Breast epithelium (tissue), 4 donors: ENCODE measurements at places on chromosomes 1 and 21. TPM values are rescaled to one million over a fixed set of nuclear protein-coding genes. Genes with fewer than 3 reads are reported as not detected.

DNA sequence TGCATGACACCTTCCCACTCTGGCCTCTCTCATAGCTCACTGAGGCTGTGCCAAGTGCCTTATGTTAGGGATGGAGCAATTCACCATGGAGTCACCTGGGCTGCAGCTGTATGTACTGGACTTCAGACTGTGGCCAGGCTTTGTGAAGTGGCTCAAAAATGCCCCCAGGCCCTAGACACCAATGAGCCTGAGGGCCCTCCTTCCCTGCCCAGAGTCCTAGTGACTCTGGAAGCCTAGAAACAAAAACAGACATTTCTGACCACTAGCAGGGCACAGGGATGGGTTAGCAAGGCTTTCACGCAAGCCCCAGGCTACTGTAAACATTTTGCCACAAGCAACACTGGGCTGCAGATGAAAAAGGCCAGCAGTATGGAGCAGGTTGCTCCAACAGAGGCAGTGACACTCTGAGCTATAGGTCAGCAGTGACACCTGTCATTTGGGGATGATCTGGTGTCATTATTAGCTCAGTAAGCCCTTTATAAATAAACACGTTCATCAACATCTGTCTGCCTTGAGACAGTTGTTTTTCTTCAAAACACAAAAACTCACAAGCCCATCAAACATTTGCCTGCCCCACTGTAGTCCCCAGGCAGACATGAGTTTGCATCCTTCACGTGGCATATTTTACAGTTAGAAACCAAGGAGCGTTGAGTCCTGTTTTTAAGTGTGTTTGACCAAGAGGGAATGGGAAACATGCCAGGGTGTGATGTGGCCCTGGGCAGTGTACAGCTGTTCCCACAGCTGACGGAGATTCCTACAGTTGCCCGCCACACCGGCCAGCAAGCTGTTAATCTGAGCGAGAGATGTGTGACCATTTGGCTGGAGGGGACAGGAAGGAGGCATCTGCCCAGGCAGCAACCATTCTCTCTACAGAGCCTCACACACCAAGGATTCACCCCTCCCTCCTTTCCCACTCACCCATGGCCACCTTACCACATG, 66.8 kb downstream of the KCNN3 start:
- no peaks in the 10 kb centered on the region for H3K4me1 ChIP-seq
- no peak overlapping the region for H3K27ac ChIP-seq
- no peak overlapping the region for H3K4me3 ChIP-seq
- no peak for DNase-seq
- H3K27me3 ChIP-seq, result peaks cover 2% of the 10 kb centered on the region

GRCh38 chr1:74650561-74650960, 23.0 kb downstream of the ERICH3 start:
- H3K4me3 ChIP-seq, result no peak overlapping the region
- DNase-seq, result no peak
- no peaks in the 10 kb centered on the region for H3K36me3 ChIP-seq
- H3K4me1 ChIP-seq, result no peaks in the 10 kb centered on the region

DNA sequence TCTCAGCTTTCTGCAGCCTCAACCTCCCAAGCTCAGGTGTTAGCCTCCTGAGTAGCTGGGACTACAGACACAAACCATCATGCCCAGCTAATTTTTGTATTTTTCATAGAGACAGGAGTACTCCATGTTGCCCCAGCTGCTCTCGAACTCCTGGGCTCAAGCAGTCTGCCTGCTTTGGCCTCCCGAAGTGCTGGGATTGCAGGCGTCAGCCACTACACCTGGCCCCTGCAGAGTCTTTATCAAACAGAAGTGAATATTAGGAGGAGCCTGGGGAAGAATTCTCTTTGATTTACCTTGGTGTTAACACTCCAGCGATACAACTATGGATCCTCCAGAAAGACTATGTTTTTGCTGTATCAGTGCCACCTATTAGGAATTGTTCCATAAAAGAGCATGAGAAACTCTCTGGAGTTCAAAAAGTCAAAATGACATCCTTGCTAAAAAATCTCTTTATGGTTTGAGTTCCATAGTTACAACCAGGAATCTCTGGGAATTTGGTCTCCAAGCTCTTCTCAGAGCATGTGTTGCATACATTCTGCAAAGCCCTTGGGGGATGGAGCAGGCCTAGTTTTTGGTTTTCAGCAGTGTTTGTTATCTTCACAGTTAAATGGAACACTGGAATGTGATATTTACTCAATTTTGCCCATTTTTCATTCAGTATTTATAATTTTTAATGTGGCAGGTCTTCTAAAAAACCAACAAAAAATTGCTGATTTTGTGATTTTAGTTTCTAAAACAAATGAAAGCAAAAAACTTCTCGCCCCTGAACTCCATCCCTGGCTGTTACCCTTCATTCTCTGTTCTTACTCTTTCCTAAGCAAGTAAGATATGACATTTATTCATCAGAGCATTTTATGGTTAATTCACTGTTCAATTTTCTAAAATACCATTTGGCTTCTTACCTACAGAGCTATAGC, 77.3 kb downstream of the OLFML2B start:
- no peak for DNase-seq
- H3K4me3 ChIP-seq, result no peak overlapping the region
- H3K4me1 ChIP-seq, result no peaks in the 10 kb centered on the region
- H3K27me3 ChIP-seq, result no peaks in the 10 kb centered on the region

DNA sequence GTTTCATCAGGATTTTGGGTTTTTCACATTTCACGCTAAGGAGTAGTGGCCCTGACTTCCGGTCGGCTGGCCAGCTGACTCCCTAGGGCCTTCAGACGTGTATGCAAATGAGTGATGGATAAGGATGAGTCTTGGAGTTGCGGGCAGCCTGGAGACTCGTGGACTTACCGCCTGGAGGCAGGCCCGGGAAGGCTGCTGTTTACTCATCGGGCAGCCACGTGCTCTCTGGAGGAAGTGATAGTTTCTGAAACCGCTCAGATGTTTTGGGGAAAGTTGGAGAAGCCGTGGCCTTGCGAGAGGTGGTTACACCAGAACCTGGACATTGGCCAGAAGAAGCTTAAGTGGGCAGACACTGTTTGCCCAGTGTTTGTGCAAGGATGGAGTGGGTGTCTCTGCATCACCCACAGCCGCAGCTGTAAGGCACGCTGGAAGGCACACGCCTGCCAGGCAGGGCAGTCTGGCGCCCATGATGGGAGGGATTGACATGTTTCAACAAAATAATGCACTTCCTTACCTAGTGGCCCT, 23.1 kb upstream of the TNFRSF1B start:
- H3K27me3 ChIP-seq, result no peaks in the 10 kb centered on the region
- peaks cover 6% of the 10 kb centered on the region for H3K4me1 ChIP-seq
- no peak for DNase-seq
- H3K27ac ChIP-seq, result peak overlapping the region; percentile 84

GRCh38 chr1:111399792-111400610, 27.5 kb downstream of the OVGP1 start:
- H3K4me3 ChIP-seq, result no peak overlapping the region
- DNase-seq, result no peak
- no peak overlapping the region for H3K27ac ChIP-seq

- DNase-seq, result no peak
- no peak overlapping the region for H3K4me3 ChIP-seq
- no peaks in the 10 kb centered on the region for H3K36me3 ChIP-seq
- no peaks in the 10 kb centered on the region for H3K27me3 ChIP-seq
Observed at GRCh38 chr1:162627662-162628296, 4.5 kb upstream of the DDR2 start.

DNA sequence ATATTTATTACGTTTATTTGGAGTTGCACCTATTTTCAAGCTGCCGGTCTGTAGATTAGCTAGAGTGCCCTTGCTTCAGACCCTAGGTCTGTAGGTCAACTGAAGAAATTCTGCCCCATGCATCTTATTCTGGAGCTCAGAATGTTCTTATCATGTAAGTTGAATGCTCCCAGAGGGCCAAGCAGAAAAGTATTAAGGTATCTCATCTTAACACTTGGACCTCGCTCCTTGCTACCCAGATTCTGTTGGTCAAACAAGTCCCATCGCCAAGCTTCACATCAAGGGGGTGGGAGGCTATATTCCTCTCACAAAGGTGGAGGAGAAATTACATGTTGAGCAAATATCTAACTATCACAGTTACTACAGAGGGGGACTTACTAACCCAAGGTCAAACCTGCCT, 187.7 kb downstream of the C1orf94 start:
- H3K4me3 ChIP-seq, result no peak overlapping the region
- H3K27ac ChIP-seq, result no peak overlapping the region
- no peak for DNase-seq
- H3K4me1 ChIP-seq, result no peaks in the 10 kb centered on the region

RSPO1 gene
- 6.9 TPM for total RNA-seq

C1orf226 gene
- 4.2 TPM for total RNA-seq

HMGCS2 gene
- 23.0 TPM for total RNA-seq

KIF2C gene
- 0.98 TPM for total RNA-seq

THEM5 gene
- not detected for total RNA-seq

ICOSLG gene
- 0.80 TPM for total RNA-seq

FOXO6 gene
- 0.98 TPM for total RNA-seq

TNFRSF1B gene
- 35.1 TPM for total RNA-seq

OR2L13 gene
- 0.33 TPM for total RNA-seq

LRRIQ3 gene
- 2.6 TPM for total RNA-seq

NIPAL3 gene
- total RNA-seq, result 67.6 TPM
